ENCODE measurements at places on chromosomes 5 and 9.

- DNase-seq, result no peak
Measured at GRCh38 chr9:21434202-21435014, 5.8 kb upstream of the IFNA1 start.

DNA sequence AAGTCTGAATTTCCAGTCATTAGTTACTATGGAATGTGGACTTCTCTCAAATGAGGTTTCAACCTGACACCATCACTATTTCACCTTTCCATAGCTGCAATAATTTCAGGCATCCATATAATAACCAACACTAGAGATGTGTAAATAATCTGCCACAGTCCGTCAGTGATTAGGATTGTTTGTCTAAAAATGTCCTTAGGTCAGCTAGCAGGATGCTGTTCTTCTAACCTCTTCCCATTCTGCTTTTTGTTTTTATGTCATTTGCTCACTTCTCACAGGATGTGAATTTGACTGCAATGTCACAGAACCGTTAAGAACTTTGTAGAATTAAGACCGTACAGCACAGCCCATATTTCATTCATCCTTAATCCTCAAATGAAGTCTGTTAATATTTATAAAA is 166.4 kb upstream of the RASA1 start:
- DNase-seq, result no peak

DNA sequence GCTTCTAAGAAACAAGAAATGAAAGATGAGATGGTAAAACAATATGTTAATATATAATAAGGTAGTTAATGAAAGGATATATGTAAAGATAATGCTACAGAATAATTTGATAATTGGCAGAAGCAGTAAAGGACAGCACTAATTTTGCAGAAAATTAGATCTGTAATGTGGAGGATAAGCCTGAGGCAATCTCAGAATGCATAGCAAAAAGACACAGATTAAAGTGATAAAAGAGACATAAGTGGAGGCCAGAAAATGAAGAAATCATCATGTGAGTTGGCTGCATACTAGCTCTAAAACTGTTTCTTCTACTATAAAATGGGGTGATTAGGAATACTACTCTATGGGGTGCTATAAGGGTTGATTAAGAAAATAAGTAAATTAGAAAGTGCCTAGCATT is 225.9 kb downstream of the SEC61B start:
- no peak for DNase-seq

GRCh38 chr9:78073722-78074121 is 42.1 kb upstream of the GNAQ start:
- DNase-seq, result no peak

DNA sequence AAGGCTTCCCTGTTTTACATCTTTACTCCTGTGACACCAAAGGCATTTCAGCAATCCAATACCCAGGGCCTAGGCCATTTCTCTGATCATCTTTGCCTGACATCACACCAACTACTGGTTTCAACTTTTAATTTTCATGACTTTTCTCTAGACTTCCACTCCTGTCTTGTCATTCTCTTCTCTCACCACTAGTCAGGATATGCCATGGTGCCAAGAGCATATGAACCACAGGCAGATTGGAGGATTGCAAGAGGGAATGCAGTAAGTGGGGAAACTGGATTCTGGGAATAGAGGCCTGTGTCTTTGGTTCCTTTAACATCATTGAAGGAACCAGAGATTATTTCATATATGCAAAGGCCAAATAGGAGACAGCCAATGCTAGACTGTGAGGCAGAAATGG is 69.3 kb downstream of the ANKRD31 start:
- DNase-seq, result no peak

Measured in posterior cingulate gyrus (tissue), 11 donors.